Omental fat pad (tissue), 4 donors: ENCODE measurements at places on chromosomes 7 and 10. TPM values are rescaled to one million over a fixed set of nuclear protein-coding genes. Genes with fewer than 3 reads are reported as not detected.

The AKR1E2 gene
- total RNA-seq, result 8.9 TPM

DNA sequence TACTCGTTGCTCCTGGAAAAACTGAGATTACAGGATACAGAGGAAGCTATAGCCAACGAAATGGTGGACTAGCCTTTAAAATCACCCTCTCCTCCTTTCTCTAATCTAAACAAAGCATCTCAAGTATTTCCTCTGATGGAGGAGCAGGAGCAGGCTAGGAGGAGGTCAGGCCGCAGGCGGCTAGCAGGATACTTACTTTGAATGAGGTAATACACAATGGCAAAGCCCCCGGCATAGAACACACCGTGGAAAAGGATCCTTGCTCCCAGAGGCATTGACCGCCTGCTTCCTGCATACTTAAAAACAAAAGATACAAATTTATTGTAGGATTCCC is 64.4 kb downstream of the STK17A start:
- DNase-seq, result no peak

DNA sequence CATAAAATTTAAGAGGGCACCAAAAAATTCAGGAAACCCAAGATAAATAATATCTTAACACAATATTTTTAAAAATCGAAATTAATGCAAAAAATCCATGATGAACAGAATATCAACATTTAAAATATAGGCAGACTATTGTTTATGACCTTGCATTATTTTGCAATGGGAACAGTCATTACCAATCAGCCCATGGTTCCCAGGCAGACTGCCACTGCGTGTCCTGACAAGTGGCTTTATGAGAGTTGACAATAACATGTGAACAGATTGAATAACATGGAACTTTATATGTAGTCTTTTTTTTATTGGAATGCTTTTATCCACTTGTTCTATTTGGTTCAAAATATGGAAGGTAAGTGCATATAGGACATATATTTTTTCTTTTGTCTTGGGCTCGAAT is 3.1 kb upstream of the AVPI1 start:
- DNase-seq, result no peak

GRCh38 chr7:133796782-133797745 is 330.1 kb upstream of the LRGUK start:
- no peak for DNase-seq

The EBLN1 gene
- not detected for total RNA-seq

The IL15RA gene
- 20.2 TPM for total RNA-seq

DNA sequence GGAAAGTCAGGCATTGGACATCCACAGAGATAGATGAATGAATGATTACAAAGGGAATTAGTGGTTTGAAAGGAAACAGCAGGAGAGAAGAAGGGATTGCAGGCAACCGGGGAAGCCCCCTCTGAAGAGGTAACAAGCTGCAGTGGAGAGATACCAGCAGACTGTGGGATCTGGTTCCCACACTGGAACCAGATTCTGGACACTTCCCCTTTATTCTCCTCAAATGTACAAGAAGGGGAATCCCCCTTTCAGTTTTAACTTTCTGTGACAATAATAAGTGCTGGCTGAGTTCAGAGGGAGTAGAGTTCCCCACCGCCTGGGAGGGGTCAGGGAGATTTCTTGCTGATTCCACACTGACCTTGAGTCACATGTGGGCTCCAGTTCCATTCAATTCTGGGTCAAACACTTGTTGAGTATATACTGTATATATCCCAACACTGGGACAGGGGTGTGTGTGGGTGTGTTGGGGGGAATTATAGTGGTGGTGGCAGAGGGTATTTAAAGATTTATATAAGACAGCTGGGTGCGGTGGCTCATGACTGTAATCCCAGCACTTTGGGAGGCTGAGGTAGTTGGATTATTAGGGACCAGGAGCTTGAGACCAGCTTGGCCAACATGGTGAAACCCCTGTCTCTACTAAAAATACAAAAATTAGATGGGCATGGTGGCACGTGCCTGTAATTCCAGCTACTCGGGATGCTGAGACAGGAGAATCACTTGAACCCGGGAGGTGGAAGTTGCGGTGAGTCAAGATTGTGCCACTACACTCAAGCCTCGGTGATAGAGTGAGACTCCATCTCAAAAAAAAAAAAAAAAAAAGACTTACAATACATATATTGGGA is 16.5 kb upstream of the DDIT4 start:
- no peak for DNase-seq

The EGFR gene
- total RNA-seq, result 87.2 TPM

The SSC4D gene
- total RNA-seq, result 14.6 TPM

The SFMBT2 gene
- total RNA-seq, result 6.2 TPM

- DNase-seq, result no peak
Observed at GRCh38 chr7:3949242-3949640, 648.2 kb downstream of the SDK1 start.

GRCh38 chr10:23432639-23433038 is 6.2 kb upstream of the OTUD1 start:
- no peak for DNase-seq

DNA sequence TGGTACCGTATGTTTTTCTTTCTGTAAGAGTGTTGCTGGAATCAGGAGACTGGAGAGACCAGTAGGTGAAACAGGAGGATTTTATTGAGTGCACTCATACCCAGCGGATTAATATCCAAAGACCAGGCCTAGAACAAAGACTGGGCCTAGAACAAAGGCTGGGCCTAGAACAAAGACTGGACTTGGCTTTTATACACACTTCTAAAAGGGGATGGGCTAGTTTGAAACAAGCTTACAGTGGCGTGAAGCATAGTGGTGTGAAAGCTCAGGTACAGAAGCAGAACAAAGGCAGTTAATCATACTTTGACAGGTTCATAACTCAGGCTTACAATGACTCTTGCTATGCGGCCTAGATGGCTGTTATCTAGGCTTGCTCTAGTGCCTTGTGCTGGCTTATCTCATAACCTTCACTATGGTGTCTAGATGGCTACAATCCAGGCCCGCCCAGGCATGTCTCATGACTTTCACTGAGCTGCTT is 67.7 kb downstream of the TRIM24 start:
- no peak for DNase-seq

GRCh38 chr10:853017-853416 is 78.5 kb downstream of the LARP4B start:
- no peak for DNase-seq

- DNase-seq, result no peak
Observed at GRCh38 chr7:151330661-151331060, 11.0 kb upstream of the NUB1 start.

- DNase-seq, result no peak
Observed at GRCh38 chr7:87564296-87564963, 36.3 kb downstream of the ABCB1 start.

GRCh38 chr7:84122582-84123360 is 71.8 kb downstream of the SEMA3A start:
- no peak for DNase-seq

DNA sequence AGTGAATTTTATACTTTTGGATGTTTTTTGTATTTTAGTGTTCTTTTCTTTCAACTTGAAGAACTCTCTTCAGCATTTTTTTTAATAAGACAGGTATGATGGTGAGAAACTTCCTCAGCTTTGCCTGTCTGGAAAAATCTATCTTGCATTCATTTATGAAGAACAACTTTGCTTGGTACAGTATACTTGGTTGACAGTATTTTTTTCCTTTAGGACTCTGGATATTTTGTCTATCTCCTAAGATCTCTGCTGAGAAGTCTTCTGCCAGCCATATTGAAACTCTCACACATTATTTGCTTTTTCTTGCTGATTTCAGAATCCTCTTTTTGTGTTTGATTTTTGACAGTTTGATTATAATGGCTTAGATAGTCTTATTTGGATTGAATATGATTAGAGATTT is 405.0 kb upstream of the GHITM start:
- DNase-seq, result no peak

The CFAP43 gene
- total RNA-seq, result not detected

The DENND10 gene
- total RNA-seq, result 38.9 TPM

DNA sequence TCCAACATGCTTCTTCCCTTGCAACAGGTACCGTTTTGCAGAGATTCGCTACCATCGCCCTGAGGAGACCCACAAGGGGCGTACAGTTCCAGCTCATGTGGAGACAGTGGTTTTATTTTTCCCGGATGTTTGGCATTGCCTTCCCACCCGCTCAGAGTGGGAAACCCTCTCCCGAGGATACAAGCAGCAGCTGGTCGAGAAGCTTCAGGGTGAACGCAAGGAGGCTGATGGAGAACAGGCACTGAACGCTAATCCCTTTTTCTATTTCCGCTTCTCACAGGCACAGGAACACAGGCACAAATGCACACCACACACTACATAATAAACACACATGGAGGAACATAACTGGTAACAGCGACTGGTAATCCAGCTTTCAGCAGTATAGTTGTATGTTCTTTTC is 35.2 kb downstream of the CCAR1 start:
- DNase-seq, result no peak

- DNase-seq, result no peak
Observed at GRCh38 chr7:77697535-77697831, 1.2 kb downstream of the RSBN1L start.

GRCh38 chr10:18142151-18142550 is 1.9 kb downstream of the CACNB2 start:
- no peak for DNase-seq
